ENCODE measurements at places on chromosomes 5 and 9.

GRCh38 chr9:93308158-93308602 is 124.2 kb downstream of the WNK2 start:
- no peak for DNase-seq

DNA sequence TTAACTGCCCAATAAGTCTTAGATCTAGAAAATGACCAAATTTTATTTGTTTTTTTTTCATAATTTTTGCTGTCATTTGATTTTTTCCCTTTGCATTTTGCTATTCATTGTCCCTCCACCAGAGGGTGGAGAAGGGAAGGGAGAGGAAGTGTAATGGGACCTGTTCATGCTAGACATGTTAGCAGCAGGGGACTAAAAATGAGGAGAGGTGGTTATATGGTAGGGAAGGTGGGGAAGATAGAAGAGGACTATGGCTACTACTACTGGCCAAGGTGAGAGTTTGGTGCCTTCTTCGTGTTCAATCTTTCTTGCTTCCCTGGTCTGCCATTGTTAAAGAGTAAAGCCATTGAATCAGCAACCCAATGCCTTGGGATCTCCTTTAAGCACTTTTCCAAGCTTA is 6.4 kb downstream of the GRIA1 start:
- no peak for DNase-seq

DNA sequence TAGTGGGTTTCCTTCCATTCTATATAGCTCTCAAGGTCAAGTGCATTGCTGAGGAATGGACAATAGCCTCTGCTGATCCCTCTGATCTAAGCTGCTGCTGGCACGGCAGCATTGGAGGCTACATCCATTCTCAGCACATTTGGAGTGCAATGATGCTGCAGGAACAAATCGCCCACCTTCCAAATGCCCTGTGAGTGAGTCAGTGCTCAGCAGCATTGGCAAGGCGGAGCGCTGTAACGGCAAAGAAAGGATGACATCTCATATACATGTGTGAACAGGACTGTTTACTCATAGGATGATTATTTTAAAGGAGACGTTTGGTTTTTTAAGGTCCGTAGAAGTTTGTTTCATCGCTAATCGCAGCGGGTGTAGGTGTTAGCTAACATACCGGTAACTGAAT is 408.7 kb downstream of the ARHGEF28 start:
- DNase-seq = no peak

DNA sequence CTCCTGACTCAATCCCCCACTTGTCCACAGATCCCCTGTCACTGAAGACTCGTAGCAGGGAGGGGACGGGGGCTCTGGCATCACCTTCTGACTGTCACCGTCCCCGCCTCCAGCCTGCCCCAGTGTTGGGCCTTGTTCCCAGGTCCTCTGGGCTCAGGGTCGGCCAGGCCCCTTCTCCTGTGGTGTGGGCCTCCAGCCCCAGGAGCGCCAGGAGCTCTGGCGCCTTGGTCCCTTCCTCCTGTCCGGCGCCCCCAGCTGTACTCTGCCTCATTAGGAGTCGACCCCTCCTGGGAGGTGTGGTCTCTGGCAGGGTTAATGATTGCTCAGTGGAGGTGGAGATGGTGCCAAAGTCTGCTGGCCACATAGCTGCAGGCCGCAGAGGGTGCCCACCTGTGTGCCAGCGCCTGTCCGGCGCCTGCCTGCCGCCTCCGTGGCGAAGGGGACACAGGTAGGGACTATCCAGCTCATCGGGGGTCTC is at the start of gene CDHR2:
Gene CDHR2, plus strand, starts transcription at position 376 of the 478 bp plus-strand sequence. CDS start 16,011 bp downstream, outside the sequence.
- DNase-seq = no peak

- no peak for DNase-seq
These were observed 81.1 kb downstream of the BOD1 start for GRCh38 chr5:173535166-173535975.

DNA sequence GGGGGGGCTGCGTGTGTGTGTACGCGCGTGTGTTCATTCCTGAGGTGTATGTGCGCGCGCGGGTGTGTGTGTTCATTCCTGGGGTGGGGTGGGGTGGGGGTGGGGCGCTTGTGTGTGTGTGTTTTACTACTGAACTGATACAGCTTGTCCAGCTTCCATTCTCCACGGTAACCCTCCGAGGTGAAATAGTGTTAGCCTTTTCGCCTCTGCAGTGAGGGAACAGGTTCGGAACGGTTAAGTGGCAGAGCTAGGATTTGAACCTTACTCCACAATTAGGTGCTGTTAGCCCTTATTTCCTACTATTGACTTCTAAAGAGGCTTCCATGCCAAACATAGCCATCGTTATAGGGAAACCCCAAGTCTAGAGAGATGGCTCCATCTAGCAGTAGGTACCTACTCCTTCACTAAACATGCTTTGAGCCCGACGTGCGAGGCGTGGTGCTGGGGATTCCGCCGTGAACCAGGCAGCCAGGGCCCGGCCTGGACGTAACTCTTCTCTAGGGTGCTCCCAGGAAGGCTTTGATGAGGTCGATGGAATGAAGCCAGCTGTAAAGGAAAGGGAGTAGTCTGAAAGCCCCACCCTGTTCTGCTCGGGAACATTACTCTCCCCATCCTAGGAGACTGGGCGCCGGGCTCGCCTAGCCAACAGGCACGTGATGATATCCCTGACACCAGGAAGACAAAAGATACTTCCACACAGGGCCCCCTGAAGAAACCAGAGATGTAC is 782 bp upstream of the SKP1 start:
- DNase-seq = no peak

DNA sequence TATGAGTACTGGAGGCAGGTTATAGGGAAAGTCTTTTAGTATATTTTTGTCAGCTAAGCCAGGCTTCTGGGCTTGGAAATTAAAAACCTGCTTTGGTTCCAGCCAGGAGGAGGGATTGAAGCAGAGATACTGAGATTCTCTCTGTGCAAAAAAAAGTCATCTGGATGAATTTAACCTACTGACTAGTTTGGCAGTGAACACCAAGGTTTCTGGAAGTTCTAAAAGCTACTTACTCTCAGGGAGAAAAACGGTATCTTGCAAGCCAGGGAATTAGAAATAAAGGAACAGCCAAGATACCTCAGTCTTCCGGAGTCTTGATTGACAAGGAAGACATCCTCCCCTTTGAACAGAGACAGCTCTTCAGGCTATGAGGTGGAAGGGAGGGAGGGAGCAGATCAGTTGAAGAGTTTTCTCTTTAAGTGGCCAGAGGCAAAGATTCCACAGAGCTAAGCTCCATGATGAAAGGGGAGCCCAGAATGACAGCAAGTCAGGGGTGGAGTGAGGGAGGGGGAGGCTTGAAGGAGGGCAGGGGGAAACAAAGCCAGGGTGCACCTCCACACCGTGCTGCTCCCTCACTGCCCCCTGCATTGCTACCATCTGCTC is 8.3 kb upstream of the ZBTB34 start:
- no peak for DNase-seq

DNA sequence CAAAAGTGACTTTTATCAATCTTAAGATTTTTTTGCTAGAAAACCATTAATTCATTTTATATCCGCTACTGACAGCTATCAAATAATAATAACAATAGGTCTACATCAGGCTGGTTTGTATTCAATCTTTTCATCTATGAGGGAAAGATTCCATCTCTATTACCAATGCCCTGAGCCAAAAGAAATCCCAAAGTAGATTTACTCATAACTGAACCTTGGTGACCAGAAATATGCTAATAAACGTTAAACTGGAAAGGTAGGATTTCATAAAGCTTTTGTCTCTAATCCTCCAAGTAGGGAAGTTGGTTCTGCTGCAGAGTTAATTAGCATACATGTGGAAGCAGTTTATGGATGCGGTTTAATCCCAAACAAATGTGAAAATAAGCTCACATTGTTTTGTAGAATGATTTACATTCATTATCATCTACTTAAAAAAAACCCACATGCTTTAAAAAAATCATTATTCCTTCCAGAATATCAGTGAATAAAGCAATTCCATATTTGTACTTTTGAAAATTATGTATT is 715.5 kb downstream of the CETN3 start:
- DNase-seq = no peak

GRCh38 chr9:21967702-21968101 is 26.5 kb downstream of the CDKN2A start:
- DNase-seq = no peak

DNA sequence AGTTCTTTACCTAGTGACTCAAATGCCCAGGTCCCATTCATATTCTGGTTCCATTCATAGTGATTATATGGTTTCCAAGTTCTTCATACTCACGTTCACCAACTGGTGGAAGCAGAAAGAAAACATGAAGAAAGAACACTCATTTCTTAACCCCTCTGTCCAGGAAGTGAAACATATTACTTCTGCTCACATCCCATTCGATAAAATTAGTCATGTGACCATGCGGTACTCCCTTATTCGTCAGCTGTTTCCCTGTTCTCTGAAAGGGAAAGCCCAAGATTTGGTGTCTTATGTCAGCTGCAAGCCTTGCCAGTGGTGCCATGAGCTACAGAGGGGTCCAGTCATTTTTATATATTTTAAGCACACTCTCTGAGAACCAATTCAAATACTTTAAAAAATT is 387.0 kb upstream of the DMAC1 start:
- no peak for DNase-seq

DNA sequence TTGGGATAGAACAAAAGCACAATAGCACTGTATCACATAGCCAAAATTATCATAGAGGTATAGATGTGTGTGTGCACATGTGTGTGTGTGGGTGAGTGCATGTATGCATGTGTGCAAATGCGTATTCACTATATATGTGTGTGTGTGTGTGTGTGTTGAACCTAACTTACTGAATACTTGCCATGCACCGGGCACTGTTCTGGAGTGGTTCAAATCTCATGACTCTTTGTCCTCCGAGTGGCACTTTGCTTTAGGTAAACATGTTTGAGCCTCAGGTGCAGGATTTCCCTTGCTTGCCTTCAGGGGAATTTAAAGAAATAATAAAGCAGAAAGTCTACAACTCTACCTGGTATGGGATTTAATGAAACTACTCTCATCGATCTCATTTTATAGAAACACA is 183.5 kb upstream of the GDNF start:
- DNase-seq = no peak

DNA sequence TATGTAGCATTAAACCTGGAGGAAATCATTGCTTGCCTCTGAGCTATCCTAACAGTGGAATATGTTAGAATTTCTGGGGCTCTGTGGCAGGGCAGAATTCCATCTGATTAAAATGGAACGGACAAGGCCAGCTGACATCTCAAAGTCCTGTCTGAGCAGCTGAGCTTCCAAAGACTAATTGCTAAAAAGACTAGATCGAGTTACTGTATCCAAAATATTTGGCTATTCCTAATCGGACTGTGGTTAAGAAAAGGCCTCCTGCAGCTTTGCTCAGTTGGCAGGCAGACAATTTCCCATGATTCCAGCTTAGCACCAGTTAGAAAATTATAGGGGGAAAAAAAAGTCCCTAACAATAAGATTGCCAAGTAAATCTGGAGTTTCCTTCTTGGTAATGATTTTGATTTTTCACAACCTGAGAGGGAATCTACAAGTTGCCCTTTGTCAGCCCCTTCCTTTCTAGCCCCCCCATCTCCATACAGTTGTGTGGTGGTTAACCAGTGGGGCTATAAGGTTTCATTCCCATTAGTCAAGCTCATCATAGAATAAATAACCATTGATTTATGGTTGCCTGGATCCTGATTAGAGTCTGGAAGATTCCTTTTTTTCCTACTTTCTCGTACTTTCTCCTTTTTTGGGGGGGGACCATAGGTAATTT is 26.4 kb downstream of the PTGR1 start:
- DNase-seq = no peak

GRCh38 chr5:178560911-178561310 is 29.3 kb downstream of the COL23A1 start:
- DNase-seq = no peak

DNA sequence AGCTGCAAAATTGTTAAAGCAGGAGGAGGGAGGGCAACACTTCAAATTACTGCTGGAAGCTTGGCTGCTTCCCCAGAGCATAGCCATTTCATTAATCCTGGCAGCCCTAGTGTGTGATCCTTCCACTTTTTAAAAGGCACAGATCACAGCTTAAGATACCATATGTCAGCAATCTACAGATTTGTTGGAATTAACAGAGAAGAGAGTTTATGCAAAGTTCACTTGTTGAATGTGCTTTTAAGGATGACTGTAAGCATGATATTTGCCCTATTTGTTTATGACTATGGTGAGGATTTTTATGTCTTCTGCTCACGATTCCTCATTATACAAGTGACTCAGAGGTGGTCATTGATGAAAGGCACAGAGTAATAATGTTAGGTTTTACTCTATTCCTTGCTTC is 156.0 kb upstream of the CDKN2B start:
- DNase-seq = no peak

- no peak for DNase-seq
These were observed 970.3 kb upstream of the ARRDC3 start for GRCh38 chr5:92353107-92354030.

- no peak for DNase-seq
These were observed 35.6 kb downstream of the RUFY1 start for GRCh38 chr5:179585941-179586401.

DNA sequence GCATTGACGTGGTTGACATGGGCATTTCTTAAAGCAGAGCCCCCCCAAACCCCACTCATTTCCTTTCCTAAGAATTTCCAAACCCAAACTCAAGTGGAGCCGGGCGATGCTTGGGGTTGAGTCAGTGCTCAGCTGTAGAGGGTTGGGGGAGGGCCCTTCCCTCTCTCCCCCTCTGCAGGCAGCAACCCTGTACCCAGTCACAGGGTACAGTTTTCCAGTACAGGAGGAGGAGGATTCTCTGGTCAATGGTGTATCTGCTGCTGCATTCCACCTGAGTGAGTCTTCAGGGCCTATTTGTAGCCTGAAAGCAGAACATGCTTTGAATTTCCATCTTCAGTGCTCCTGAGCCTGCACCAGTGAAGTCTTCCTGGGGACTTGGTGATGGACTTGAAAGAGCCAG is 55.8 kb downstream of the ENTREP1 start:
- no peak for DNase-seq

- DNase-seq = no peak
These were observed 121.7 kb downstream of the ACTBL2 start for GRCh38 chr5:57360871-57361270.

DNA sequence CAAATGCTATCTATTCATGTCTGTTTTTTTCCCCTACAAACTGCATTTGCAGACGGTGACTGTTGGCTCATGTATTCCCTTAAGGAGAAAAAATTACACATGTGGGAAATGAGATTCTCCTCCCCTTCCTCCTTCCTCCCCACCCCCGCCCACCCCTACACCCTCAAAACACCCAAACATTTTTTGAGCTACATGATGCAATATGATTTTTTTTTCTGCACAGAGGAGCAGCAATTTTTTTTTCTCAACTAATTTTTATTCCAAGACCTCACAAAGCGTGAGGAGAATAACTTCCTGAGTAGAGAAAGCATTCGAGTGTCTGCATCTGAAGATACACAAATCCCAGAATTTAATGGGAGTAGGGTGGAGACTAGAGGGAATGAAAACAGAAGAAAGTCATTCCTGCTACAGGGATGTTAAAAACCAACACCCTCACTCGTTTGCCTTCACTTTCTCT is 118.1 kb downstream of the PRDM6 start:
- DNase-seq = no peak

DNA sequence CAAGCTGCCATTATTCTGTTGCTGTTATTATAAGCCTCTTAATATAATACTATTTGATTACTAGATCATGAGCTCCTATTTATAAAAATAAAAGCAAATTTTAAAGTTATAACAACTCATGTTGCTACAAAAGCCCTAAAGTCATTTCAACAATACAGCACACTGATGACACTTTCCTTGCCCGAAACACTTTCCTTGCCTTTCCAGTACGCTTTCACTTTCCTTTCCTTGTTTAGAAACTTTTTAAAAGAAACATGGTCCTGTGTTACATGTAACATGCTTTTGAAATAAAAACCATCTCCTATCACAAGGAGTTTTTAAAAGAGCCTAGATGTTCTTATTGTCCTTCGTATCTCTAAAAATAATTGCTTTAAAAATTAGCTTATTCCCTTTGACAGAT is 688.4 kb downstream of the PTPRD start:
- DNase-seq = no peak

All from activated T-cell treated with anti-CD3 and anti-CD28 coated beads for 1 hour (primary cell).